Memory B cell (primary cell): ENCODE measurements at places on chromosomes 11 and 22.
A peak's percentile ranks its signal among the peaks of the same experiment; 100 is the strongest.

DNA sequence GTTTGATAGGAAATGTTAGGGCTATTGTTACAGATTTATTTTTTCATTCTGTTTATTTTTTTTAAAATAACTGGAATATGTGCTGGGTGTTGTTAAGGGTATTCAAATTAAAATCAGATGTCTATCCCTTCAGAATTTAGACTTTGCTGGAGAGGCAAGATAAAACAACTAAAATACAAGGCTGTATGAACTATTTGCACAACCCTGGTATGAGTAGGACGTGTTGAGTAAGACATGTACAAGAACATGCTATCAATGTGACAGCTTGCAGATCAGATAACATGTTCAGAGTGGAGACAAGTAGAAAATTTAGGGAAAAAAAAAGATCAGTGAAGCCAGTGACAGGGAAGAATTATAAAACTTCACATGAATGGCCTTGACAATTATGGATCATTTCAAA lies 853.5 kb downstream of the METTL15 start:
- DNase-seq = no peak

DNA sequence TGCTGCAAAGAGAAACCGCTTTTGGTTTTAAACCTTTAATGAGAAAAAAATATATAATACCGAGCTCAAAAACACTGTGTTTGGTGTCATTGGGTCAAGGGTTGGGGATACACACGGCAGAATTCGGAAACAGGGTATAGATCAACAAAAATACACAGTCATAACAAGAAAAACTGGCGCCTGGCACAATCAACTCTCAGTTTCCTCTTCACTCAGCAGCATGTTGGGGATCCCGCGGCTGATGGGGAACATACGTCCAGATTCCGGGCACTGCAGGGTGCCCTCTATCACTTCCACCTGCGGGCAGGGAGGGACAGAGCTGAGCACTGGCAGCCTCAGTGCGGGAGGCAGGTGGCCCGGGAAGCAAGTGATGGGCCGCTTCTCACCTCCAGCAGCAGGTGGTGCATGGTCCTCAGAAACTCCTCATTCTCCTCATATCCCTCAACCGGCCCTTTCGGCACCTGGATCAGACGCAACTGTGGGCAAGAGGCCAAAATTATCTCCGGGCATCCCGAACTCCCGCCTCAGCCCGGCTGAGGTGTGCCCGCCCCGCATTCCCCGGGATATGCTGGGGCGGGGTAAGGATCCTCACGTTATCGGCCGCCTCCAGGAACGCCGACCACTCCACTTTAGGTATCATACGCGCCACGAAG lies 561 bp downstream of the TRMT112 start:
- DNase-seq = no peak

DNA sequence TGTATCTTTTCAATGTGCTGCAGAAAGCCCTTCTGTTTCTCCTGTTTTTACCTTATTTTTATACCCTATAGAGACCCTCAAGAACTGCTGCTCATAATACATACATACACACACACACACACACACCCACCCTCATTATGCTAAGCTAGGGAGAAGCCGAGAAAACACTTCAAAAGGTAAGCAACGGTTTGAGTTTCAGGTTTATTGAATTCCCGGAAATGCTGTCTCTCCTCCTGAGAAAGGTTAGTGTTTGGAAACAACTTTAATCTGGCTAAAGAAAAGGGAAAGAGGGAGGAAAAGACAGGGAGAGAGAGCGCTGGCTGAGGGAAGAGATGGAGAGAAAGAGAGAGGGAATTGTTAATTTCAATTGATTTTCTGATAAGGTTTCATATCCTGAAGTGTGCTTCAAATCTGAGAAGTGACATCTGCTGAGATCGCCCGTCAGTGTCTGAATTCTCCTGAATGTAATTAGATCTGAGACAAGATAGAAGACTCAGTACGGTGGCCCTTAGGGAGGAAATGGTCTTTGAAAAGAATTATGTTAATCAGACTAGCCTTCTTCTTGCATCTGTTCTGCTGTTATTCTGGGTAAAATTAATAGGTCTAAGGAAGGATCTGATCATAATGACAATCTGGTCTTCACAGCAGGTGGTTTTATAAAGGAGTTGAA lies 169.1 kb downstream of the NXPE2 start:
- DNase-seq = no peak

- DNase-seq = no peak
Measured at GRCh38 chr11:123800036-123800435, 6.1 kb downstream of the OR6M1 start.

- no peak for DNase-seq
Measured at GRCh38 chr11:72968390-72968789, 154.2 kb downstream of the ATG16L2 start.

GRCh38 chr22:45246060-45246985 lies 5.6 kb upstream of the KIAA0930 start:
- no peak for DNase-seq

DNA sequence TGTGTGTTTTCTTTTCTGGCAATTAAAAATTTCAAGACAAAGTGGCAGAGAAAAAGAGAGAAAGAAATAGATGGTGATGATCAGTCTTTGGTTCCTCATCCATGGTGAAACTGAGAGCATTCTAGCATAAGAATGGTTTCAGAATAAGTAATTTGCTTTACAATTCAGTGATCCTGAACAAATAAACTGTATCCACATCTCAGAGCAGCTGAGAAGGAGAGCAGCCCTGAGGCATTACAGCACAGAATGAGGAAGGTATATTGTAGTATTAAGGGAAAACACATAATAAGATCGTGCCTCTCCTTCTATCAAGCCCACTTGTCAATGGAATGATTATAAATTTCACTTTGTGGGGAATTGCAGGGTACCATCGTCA lies 17.4 kb downstream of the LUZP2 start:
- no peak for DNase-seq

- DNase-seq = no peak
Measured at GRCh38 chr11:134819041-134819440, 407.0 kb upstream of the B3GAT1 start.

DNA sequence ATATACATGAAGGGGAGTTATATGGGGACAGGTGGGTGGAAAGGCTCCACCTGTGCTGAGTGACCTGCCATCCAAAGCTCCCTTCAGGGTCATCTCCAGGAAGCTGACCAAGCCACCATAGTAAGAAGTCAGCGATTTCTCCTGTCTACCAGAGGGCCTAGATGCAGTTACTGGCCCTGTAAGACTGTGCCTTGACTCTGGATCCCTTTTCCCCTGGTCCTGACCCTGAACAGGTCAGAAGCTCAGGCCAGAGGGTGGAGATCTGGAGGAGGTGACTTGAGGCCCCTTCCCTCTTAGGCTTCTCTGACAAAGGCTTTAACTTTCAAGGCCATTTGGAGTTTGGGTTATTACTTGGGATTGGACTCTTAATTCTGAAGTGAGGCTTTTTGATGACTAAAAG lies 69.7 kb downstream of the GDPD4 start:
- no peak for DNase-seq

- no peak for DNase-seq
Measured at GRCh38 chr11:44397586-44398178, 87.7 kb upstream of the ALX4 start.

GRCh38 chr22:22461111-22461510 lies 47.4 kb downstream of the ZNF280B start:
- no peak for DNase-seq

- peak; percentile 85 for DNase-seq
Measured at GRCh38 chr11:134223836-134224709, at the start of the genes NCAPD3 and VPS26B. NCAPD3 (minus strand) TSS chr11:134223967; CDS start chr11:134223926, 41 bp downstream. VPS26B (plus strand) TSS chr11:134224671; CDS start chr11:134225123, 452 bp downstream.

GRCh38 chr22:19836512-19836911 lies 18.2 kb downstream of the GNB1L start:
- no peak for DNase-seq

- no peak for DNase-seq
Measured at GRCh38 chr11:120281143-120281795, 41.3 kb downstream of the POU2F3 start.

- no peak for DNase-seq
Measured at GRCh38 chr11:10686311-10686710, 7.2 kb downstream of the IRAG1 start.

DNA sequence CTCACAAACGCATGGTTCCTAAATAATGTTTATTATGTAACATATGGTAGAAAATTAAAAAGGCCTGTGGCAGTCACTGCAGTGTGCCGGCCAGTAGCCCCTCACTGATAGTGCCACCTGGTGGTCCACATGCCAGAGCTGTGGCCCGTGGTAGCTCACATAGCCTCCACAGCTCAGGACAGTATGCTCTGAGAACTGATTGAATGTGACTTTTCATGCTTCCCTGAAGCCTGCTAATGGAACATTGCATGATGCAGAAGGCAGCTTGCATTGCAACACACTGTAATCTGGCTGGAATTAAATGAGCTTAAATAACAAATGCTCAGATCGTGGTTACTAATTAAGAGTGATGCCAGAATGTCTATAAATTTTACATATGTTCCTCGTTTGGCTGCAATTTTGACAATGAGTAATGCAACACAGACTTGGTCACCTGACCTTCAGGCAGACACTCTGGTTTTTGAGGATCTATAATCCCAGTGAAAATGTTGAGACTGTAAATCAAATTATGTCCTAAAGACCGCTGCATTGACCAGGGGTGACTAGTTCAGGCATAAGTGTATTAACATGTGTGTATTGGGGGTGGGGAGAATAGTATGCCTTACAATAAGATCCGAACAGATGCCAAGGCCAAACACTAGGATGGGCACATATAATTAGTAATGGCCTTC lies 566.4 kb downstream of the METTL15 start:
- DNase-seq = no peak

DNA sequence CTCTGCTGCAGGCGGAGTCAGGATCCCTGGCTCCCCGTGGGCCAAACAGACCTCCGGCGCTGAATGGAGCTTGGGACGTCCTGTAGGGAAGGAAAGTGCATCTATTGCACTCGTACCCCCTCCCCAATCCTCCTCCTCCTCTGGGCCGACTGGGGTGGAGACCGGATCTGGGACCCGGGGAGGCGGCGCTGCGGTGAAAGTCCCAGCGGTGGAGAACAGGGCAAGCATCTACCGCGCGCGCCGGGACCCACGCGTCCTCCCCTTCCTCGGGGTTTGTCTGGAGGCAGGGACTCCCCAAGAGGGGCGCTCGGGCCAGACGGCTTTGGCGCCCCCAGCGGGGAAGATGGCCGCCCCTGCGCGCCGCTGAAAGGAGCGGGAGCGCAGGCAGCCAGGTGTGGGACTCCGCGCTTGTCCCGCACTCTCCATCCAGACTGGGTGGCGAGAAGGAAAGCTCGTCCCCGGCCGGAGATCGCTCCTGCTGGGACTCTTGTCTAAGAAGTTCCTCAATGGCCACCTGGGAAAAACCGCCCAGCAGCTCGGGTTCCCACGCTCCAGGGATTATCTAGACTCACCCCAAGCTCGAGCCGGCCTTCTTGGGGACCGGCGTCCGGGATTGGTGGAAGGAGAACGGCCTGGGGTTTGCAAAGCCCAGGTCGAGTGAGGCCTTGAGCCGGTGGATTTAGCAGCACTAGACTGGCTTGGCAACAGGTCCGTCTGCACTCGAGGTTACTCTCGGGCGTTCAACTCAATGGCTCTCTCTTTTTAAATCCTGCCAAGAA lies 718 bp downstream of the FADS2 start:
- peak; percentile 49 for DNase-seq

GRCh38 chr22:17436981-17437412 lies 67.7 kb downstream of the CECR2 start:
- no peak for DNase-seq

DNA sequence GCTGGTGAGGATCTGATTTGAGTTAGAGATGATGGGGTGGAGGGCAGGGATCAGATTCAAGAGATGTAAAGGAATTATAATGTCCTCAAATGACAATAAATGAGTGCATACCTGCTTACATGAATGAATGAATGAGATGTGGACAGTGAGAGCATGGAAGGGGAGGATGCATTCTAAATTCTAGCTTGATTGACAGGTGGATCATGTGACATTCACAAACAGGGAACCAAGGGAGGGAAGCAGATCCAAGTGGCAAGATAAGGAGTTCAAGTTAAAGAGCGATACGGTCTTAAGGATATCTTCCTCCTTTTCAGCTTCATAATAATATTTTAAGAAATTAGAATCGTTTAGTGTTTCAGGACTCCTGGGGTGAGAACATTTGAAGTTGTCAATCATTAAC lies 170.5 kb upstream of the TBCEL start:
- DNase-seq = no peak

GRCh38 chr11:8094656-8095055 lies 13.6 kb downstream of the TUB start:
- no peak for DNase-seq

- DNase-seq = no peak
Measured at GRCh38 chr11:109604481-109605400, 182.8 kb downstream of the C11orf87 start.

DNA sequence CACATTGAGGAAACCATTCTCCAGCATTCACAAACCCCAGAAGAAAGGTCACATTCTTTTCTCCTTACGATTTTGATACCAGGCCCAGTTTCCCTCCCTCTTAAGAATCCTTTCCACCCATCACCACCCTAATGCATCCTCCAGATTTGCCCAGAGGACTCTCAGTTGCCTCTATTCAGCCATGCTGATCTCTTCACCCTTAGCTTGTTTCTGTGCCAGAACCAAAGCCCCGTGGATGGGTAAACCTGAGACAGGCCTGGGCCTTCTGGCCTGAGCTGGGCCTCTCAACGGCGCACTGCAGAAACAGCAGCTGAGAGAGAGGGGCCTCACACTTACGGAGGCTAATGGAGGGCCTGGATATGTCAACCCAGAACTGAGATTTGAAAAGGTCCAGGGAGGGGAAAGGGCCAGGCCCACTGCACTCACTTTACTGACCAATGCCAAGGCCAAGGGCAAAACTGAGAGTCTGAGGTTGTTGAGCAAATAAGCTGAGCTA lies 32.2 kb upstream of the OAF start:
- no peak for DNase-seq

- DNase-seq = no peak
Measured at GRCh38 chr11:23288003-23288783, 427.9 kb upstream of the CCDC179 start.

- DNase-seq = no peak
Measured at GRCh38 chr11:88384004-88384668, 46.6 kb upstream of the CTSC start.

GRCh38 chr11:128658502-128658901 lies 35.4 kb upstream of the FLI1 start:
- no peak for DNase-seq

DNA sequence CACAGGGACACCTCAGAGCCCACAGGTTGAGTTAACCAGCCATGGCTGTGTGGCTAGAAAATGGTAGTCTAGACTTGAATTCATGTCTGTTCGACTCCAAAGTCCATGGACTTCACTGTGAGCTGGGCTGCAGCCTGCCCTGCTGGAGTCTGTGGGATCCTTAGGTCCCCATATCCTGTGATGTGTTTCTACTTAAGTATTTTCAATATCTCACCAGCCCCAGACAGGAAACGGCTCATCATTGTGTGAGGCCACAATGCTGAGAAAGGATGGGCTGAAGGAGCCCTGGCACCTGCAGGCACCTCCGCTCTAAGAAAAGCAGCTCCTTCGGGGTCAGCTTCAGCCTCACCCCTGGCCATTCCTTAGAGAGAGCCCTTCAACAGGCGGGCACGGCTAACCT lies 93.1 kb downstream of the NAT10 start:
- DNase-seq = no peak
